Stimulated activated CD4-positive, alpha-beta T cell treated with anti-CD3 and anti-CD28 coated beads, Interleukin-1b, Interleukin-23, amount 100 ng/mL, for 1 hour (primary cell): ENCODE measurements at places on chromosomes 7 and 10.

DNA sequence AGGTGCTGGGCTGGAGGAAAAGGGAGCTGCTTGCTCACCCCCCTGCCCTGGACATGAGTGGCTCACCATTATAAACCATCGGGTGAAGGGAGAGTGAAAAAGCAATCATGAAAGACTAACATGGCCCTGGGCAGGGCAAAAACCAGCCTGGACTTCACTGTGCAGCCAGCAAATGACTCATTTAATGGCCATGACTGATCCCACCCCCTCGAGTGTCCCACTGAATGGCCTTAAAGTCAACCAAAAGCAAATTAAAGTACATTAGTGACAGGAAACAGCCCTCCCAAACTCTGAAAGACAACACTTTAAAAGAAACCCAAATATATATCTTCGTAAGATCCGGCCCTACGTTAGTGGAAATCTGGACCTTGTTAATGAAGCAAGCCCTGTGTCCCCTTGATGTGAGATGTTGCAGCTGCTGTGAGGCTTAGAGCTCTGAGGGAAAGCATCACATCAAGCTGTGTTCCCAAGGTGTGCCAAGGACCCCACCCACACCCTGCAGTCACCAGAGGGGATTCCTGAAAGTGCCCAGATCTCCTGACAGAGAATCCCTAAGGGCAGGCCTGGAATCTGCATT is 31.2 kb downstream of the ADCYAP1R1 start:
- no peak for DNase-seq

DNA sequence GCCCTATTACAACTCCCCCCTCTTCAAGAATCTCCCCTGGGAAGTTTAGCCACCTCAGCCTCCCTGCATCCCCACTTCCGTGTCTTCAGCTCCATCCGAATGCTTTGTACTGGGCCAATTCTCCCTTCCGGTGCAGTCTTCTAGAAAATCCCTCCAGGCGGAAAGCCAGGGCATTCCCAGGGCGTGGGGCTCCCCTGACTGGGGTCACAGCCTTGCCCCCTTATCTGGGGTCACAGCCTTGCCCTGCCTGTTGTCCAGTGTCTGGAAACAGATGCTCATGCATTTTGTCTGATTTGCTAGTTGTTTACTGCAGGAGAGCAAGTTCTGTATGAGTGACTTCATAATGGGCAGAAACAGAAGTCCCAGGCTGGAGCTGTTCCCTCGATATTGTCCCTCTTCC is 112.5 kb upstream of the TCERG1L start:
- DNase-seq: no peak

DNA sequence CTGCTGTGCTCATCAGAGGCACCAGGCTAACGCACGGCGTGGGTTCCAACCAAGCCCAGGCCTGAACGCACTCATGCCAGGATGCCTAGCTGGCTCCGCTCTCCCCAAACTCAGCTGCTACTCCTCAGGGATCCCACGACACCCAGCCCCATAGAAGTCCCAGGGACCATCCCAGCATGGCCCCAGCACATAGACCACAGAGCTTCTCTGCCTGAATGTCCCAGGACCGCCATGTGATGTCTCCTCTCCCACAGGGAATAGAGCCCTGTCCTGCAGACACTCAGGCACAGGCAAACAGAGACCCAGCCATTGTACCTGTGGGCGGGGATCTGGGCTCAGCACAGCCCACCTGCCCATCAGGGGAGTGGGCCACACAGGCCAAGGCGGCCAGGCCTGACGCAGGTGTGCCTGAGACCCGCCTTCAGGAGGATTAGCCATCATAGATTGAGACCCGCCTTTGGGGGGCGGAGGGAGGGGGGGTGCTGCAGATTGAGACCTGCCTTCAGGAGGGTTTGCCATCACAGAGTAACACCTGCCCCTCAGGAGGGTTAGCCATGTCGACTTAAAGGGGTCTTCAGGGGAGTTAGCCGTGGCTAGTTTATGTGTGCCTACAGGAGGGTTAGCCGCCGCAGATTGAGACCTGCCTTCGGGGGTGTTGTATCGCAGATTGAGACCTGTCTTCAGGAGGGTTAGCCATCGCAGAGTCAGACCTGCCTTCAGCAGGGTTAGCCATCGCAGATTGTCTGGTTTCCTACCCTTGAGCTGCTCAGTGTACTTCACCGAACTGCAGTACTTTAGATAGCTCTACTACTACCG is 29.0 kb downstream of the RASGEF1A start:
- DNase-seq: no peak

DNA sequence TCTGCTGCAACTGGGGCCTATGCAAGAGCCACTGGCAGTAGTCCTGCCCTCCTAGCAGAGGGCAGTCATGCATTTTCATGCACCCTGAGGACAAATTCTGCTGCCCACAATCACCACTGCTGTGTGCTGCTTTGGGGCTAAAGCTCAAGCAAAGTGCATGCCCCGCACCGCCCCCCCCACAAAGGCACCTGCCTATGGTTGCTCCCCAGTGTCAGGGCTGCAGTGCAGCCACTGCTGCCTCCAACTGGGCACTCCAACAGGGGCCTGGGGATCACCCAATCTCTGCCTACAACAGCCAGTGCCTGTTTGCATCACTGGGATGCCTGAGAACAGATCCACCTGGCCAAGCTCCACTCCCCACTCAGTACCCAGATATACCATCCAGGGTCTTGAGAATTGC is 417.0 kb downstream of the HTR7 start:
- DNase-seq: no peak

GRCh38 chr10:76178532-76179292 is 747.3 kb downstream of the LRMDA start:
- no peak for DNase-seq

DNA sequence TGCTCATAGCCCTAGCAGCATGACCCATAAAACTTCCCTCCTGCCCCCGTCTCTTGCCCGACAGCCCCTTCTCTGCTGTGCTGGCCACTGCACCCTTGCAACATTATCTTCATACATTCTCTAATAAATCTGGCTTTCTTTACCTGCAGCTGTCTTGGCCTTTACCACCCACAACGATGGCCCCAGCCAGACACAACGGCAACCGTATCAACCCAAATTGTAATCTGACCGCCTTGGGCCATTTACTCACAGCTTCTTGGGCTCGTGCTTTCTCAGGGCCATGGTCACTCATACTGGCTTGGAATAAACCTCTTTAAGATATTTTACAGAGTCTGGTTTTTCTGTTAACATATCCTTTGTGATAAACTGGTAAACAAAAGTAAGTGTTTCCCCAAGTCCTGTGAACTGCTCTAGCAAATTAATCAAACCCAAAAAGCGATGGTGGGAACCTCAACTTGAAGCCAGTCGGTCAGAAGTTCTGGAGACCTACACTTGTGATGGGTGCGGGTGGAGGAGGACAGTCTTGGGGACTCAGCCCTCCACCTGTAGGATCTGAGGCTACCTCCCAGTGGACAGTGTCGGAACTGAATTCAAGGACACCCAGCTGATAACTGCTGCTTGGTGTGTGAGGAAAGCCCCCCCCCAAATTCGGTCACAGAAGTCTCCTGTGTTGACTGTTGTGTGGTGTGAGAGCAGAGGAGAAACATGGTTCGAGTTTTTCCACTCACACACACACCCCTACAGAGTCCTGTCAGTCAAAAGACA is 87.6 kb upstream of the ATP6V0A4 start:
- DNase-seq: no peak

DNA sequence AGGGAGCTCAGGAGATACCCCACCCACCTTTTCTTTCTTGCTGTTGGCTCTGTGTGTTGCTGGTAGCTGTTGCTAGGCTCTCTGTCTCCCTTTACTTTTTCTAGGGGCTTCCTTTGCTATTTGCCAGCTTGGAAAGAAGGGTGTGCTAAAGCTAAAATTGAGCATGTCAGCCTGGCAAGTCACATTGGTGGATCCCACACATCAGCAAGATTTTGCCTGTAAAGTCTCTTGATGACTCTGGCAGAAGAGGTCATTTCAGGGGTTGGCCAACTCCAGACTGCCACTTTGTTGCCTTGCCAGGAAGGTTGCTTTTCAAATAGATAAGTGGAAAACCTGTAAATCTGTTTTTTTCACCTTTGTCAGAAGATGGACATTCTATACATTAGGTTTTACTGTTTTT is 9.9 kb downstream of the CCNY start:
- no peak for DNase-seq

GRCh38 chr10:102645388-102645740 is 1.1 kb downstream of the TRIM8 start:
- no peak for DNase-seq

GRCh38 chr10:3976718-3977117 is 191.7 kb upstream of the KLF6 start:
- no peak for DNase-seq

- no peak for DNase-seq
Measured at GRCh38 chr7:31337002-31337565, 3.4 kb downstream of the NEUROD6 start.

DNA sequence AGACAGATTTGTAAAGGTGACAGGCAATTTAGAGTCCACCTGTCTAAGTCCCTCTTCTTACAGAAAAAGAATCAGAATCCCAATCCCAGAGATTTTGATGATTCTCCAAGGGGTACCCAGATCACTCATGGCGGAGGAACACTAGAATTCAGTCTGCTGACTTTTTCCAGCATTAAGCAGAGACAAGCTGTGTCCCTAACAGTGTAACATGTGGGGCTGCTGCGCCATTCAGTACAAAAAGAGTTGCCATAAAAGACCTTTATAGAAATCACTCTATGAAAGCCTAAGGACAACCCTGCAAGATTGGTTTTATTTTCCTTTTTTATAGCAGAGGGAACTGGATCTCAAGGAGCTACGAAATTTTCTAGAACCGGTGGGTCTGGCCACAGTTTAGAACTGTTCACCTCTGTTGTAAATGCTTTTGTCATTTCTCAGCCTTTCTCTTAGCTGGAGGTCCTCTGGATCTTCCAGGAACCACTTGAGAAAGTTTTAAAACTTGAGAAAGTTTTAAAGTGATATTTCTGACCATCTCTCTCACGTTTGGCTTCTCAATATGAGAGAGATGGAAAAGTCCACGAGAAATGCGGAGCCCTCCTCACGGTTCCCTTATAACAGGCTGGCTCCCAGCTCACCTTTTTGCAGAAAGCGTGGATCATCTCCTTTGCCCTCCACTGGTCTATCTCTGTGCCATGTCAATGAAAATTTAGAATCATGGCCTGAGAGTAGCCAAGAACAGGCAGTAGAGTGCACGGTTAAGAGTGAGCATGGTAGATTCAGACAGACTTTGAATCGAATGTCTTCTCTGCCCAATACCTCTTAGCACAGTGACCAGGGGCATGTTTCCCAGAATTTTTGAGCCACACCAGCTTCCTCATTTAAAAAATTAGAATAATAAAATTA is 826 bp downstream of the GIMAP7 start:
- DNase-seq: no peak

DNA sequence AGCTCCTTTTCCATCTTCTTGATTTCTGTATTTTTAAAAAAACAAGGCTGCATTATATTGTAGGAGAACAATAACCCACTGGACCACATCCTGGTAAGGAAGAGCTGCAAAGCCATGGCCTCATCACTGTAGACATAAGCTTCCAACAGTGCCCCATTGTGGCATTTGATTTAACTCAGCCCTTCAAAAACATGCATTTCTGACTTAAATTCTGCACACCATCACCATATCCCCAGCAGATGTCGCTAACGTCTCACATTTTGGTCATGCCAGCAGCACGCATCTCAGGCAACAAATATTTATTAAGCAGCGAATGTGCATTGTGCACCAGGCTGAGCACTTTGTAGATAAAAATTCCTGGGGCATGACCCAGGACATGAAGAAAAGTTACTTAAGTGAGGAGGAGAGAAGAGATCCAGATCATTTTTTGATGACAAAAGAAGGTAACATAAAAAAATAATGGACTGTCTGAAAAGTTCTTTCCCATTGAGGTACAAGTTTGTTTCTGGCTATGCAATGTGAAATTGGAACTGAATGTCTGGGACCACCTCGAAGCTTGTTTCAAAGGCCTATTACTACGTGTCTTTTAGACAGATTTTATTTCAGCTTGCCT is 164.6 kb upstream of the CDCA7L start:
- peak; percentile 22 for DNase-seq

DNA sequence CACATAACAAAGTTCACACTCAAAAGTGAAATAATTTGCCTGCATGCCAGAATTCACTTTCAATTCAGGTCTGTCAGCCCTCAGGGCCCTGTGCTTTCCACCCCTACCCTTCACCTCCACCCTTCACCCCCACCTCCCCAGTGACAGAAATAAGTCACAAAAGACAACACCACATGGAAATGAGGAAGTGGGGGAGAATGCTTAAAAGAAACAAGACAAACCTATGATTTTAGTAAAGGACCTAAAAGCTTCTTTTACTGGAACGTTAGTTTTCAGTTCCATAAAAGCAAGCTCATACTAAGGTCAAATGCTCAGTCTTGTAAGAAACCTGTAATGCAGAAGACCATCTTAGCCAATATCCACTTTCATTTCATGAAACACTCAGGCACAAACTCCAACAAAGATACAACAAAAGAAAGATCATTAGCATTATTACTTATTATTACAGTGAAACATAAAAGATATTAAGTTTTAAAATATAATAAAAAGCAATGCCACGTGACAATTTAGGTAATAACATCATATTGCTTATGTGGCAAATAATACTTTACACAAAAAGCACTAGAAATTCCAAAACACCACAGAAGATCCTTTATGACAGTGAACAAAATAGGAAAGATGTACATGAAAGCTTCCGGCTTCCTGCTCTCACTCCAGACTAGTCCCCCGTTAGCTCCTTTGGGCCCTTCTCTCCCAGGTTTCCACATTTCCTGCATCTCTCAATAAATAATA is 112.1 kb downstream of the LMBR1 start:
- DNase-seq: no peak

- DNase-seq: no peak
Measured at GRCh38 chr7:69885431-69885830, 287.2 kb downstream of the AUTS2 start.

DNA sequence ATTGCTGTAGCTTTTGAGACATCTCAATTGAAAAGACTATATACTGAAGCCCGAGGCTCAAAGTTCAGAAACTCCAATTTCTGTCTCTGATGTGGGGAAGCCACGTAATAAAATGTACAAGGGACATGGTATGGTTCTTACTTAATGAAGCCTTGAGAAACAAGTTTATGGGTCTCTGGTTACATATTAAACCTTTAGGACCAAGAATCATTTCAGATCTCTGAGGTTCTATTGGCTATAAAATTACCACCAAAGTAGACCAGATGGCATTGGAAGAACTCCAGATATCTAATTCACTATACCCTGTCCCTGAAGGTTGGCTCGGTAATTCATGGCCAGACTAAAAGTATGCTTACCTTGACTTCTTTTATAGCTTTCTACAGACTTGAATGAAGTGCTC is 23.7 kb downstream of the STAMBPL1 start:
- DNase-seq: no peak

- DNase-seq: no peak
Measured at GRCh38 chr7:37390114-37390513, 58.5 kb downstream of the ELMO1 start.

DNA sequence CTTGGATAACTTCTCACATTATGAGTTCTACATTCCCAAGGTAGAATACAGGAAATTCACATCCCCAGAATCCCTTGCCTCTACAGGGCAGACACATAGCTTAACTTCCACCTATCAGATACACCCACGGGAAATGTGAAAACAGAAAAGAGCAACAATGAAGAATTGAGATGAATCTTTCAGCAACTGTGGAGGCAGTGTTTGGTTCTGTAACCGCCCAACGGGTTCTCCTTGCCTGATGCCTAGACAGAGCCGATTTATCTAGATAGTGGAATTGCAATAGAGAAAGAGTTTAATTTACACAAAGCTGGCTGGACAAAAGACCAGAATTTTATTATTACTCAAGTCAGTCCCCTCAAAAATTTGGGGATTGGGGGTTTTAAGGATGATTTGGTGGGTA is 138.8 kb downstream of the MTPAP start:
- DNase-seq: no peak

- DNase-seq: no peak
Measured at GRCh38 chr7:47493976-47494911, 87.7 kb downstream of the TNS3 start.

GRCh38 chr7:136020556-136020955 is 43.4 kb upstream of the MTPN start:
- no peak for DNase-seq
